ENCODE measurements at places on chromosomes 13 and 19.

DNA sequence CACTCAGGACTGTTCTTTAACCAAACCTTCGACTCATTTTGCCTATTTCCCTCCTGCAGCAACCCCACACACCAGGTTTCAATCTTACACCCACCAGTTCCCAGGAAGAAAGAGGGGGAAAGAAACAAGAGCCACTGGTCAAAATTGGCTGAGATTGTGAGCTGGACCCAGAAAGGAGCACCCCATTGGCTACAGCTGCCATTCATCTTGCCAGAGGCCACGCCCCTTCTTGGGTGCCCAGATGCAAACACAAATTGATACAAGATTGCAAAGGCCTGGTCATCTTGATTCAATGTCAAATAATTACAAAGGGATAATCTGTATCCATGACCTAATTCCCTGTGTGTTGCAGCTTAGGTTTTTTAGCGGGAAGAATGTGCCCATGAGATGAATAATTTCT is 258.4 kb downstream of the LIG4 start:
- DNase-seq, result no peak
- peaks cover 7% of the 10 kb centered on the region for H3K4me1 ChIP-seq
- no peaks in the 10 kb centered on the region for H3K27me3 ChIP-seq
- no peak overlapping the region for H3K27ac ChIP-seq
- no peak overlapping the region for H3K4me3 ChIP-seq
- H3K36me3 ChIP-seq, result no peaks in the 10 kb centered on the region

- DNase-seq, result no peak
- H3K27me3 ChIP-seq, result no peaks in the 10 kb centered on the region
- H3K36me3 ChIP-seq, result peaks cover 35% of the 10 kb centered on the region
- H3K4me3 ChIP-seq, result no peak overlapping the region
- H3K27ac ChIP-seq, result no peak overlapping the region
These were observed 13.2 kb downstream of the SPART start for GRCh38 chr13:36332986-36333385.

DNA sequence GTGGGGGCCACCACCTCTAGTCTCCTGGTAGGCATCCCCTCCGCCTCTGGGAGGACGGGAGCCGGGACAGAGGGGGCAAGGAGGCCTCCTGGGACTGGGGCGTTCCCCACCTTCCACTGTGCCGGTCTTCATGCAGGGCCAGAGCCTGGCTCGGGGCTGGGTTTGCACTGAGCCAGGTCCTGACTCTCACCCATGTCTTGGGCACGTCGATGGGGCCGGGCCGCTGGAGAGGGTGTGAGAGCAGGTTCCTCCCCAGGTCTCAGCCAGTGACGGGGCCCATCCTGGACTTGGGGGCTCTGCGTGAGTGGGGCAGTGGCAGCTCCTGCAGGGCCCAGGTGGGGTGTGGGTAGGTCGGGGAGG is 26.6 kb downstream of the ATP11A start:
- H3K36me3 ChIP-seq, result peaks cover 13% of the 10 kb centered on the region
- H3K4me1 ChIP-seq, result peaks cover 92% of the 10 kb centered on the region
- no peaks in the 10 kb centered on the region for H3K27me3 ChIP-seq
- H3K27ac ChIP-seq, result peak overlapping the region; percentile 76
- DNase-seq, result peak; percentile 9

GRCh38 chr13:21234526-21234925 is 58.1 kb downstream of the MRPL57 start:
- no peak overlapping the region for H3K27ac ChIP-seq
- no peak overlapping the region for H3K4me3 ChIP-seq
- H3K36me3 ChIP-seq, result no peaks in the 10 kb centered on the region
- H3K27me3 ChIP-seq, result no peaks in the 10 kb centered on the region
- H3K4me1 ChIP-seq, result 0 out of 2 replicates have a peak, but pooled peaks cover 4% of the 10 kb centered on the region

GRCh38 chr19:44685877-44686276 is 13.1 kb upstream of the CEACAM16 start:
- H3K4me3 ChIP-seq, result no peak overlapping the region
- no peaks in the 10 kb centered on the region for H3K36me3 ChIP-seq
- no peak overlapping the region for H3K27ac ChIP-seq
- no peak for DNase-seq
- H3K4me1 ChIP-seq, result peaks cover 12% of the 10 kb centered on the region

- no peak overlapping the region for H3K4me3 ChIP-seq
- H3K27ac ChIP-seq, result no peak overlapping the region
- no peaks in the 10 kb centered on the region for H3K36me3 ChIP-seq
- no peak for DNase-seq
These were observed 151.0 kb downstream of the DCT start for GRCh38 chr13:94328381-94329041.

- peak overlapping the region; percentile 70 for H3K27ac ChIP-seq
- no peaks in the 10 kb centered on the region for H3K27me3 ChIP-seq
- H3K4me3 ChIP-seq, result no peak overlapping the region
- peaks cover 3% of the 10 kb centered on the region for H3K4me1 ChIP-seq
- no peak for DNase-seq
These were observed 40.8 kb upstream of the F7 start for GRCh38 chr13:113064534-113065405.

GRCh38 chr13:106744516-106744915 is 176.6 kb upstream of the ARGLU1 start:
- no peak for DNase-seq
- no peak overlapping the region for H3K4me3 ChIP-seq
- no peaks in the 10 kb centered on the region for H3K4me1 ChIP-seq
- H3K27me3 ChIP-seq, result no peaks in the 10 kb centered on the region
- no peak overlapping the region for H3K27ac ChIP-seq

GRCh38 chr13:79723519-79724024 is 242.6 kb downstream of the NDFIP2 start:
- no peak overlapping the region for H3K4me3 ChIP-seq
- H3K27ac ChIP-seq, result no peak overlapping the region
- no peaks in the 10 kb centered on the region for H3K27me3 ChIP-seq
- no peaks in the 10 kb centered on the region for H3K36me3 ChIP-seq
- no peak for DNase-seq
- H3K4me1 ChIP-seq, result peaks cover 5% of the 10 kb centered on the region

DNA sequence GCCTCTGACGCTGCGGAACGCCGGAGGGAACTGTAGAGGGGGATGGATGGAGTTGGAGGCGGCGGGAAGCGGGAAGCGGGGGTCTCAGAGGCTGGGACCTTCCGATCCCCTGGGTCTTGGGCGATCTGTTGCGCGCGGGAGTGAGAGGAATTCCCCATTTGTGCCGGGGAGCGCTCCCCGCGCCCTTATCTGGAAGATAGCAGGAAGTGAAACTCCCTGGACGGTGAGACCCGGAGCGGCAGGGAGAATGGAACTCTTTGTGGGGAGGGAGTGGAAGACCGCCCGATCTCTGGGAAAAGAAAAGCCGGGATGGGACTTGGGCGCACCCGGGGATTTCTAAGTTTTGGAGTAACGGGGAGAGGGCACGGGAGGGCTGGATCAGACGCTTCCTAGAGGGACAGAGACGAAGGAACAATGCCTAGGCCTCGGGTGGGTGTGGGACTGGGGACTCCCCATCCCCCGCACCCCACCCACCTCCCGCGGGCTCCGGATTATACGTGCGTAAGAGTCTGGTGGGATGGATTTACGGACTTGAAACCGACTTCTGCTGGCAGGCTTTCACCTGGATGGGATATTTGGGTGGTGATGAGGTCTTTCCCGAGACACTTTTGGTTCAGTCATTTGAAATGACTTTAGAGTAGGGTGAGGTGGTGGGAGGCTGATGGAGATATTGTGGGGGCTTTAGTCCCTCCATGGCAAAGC is 495 bp downstream of the LSR start:
- no peak for DNase-seq
- peak overlapping the region; percentile 98 for H3K4me3 ChIP-seq
- peaks cover 43% of the 10 kb centered on the region for H3K4me1 ChIP-seq
- H3K36me3 ChIP-seq, result peaks cover 45% of the 10 kb centered on the region
- no peaks in the 10 kb centered on the region for H3K27me3 ChIP-seq

DNA sequence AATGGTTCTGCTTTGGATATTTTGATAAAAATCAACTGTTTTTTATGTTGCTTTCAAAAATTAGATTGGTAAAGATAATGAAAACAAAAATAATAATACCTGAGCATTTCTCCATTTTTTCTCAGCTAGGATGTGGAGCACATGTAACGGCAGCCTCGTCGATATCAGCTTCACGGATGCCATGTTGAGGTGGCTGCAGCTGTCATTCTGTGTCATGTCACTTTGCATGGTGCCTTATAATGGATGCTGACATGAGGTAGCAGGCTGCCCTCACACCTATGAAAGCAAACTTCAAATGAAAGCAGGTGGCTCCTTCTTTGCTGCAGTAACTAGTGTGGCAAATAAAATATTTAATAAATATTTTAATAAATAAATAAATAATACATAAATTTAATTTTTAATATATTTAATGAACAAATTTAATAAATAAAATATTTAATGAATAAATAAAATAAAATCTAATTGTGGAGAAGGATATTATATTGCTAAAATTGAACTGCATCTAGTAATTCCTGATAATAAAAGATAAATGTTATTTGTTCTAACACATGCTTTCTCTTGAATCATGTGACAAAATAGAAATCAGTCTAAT is 955.7 kb upstream of the SLC10A2 start:
- no peaks in the 10 kb centered on the region for H3K4me1 ChIP-seq
- no peaks in the 10 kb centered on the region for H3K36me3 ChIP-seq
- H3K27me3 ChIP-seq, result no peaks in the 10 kb centered on the region
- no peak for DNase-seq
- no peak overlapping the region for H3K4me3 ChIP-seq

DNA sequence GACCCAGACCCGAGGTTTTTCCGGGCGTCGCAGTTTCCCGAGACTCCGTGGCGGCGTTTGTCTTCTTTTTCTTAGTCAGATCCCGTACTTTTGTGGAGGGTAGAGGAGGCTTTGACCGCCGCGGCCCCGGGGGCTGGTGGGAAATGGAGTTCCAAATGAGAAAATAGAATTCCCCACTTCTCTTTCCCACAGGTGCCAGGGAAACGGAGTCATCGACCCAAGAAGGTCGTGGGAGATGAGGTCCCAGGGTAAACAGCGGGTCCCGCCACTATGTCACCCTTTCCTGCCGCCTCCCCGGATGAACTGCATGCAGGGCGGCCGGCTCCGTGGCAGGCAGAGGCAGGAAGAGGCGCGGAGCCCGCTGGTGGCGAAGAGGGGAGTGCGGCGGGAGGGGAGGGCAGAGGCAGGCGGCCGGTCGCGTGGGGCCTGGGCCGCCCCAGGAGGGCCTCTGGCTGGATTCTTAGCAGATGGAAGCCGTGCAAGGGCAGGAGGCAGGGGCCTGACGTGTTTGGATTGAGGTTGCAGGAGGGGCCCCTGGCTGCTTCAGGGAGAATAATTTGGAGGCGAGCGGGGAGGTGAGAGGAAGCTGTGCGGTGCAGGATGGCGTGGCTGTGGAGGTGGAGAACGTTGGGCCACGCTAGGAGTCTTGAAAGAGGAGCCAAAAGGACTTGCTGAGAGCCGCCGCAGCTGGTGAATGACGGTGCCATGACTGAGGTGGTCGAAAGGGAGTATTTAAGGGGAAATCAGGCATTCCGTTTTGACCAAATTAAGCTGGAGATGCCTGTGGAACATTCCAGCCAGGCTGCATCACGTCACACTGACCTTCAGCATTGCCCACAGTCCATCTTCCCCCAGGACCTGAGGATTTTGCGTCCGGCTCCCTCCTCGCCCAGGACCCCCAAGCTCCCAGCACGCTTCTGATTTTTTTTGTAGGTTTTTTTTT is 11.7 kb downstream of the CYTH2 start:
- peak; percentile 44 for DNase-seq
- H3K36me3 ChIP-seq, result peaks cover 6% of the 10 kb centered on the region
- H3K27me3 ChIP-seq, result peaks cover 7% of the 10 kb centered on the region
- peaks cover 23% of the 10 kb centered on the region for H3K4me1 ChIP-seq

GRCh38 chr13:68851026-68851425 is 1256.6 kb upstream of the ATXN8OS start:
- peaks cover 9% of the 10 kb centered on the region for H3K36me3 ChIP-seq
- H3K27me3 ChIP-seq, result no peaks in the 10 kb centered on the region
- DNase-seq, result no peak
- no peak overlapping the region for H3K27ac ChIP-seq
- peaks cover 6% of the 10 kb centered on the region for H3K4me1 ChIP-seq

GRCh38 chr19:18697680-18698079 is 14.2 kb downstream of the CRTC1 start:
- no peaks in the 10 kb centered on the region for H3K36me3 ChIP-seq
- peaks cover 19% of the 10 kb centered on the region for H3K4me1 ChIP-seq
- no peak overlapping the region for H3K4me3 ChIP-seq
- peaks cover 4% of the 10 kb centered on the region for H3K27me3 ChIP-seq
- DNase-seq, result no peak

GRCh38 chr13:59211606-59212005 is 952.1 kb downstream of the DIAPH3 start:
- H3K4me1 ChIP-seq, result peaks cover 5% of the 10 kb centered on the region
- H3K4me3 ChIP-seq, result no peak overlapping the region
- no peaks in the 10 kb centered on the region for H3K36me3 ChIP-seq
- H3K27ac ChIP-seq, result no peak overlapping the region
- H3K27me3 ChIP-seq, result no peaks in the 10 kb centered on the region
- DNase-seq, result no peak

DNA sequence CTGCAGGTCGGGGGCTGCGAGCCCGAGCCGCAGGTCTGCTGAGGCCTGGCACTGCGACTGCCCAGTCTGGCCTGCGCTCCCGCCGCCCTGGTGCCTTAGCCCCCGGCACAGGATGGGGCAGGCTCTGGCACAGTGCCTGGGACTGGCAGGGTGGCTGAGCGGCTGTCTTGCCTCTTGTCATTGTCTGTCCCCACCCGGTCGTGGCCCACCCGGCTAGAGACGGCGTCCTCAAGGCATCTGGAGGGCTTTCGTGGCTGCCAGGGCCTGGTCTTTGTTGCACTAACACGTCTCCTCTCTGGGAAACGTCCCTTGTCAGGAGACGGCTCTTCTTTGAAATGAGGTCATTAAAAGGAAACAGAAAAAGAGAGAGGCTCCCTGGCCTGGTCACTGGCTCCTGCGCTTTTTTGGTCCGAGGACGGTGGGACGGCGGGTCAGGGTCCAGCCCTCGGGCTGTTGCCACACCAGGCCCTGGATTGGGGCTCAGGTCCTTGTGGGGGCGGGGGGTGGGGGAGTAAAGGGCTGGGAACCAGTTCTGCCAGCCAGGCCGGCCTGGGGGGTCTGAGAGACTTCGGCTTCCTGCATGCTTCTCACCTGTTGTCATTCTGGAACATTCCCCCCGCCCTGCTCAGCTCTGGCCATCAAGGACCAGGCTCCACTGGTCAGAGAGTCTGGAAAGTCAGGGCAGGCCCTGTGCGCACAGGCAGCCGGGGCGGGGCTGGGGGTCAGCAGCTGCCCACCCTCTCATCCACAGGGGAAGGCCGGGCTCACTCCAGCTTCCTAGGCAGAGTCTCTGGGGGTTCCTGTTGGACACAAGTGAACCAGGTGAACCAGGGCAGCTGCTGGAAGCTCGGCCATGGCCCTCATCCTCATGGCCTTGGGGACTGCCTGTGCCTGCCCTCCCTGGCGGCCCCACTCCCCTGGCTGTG is 6.2 kb upstream of the ZNF554 start:
- H3K4me3 ChIP-seq, result no peak overlapping the region
- no peaks in the 10 kb centered on the region for H3K4me1 ChIP-seq
- no peak overlapping the region for H3K27ac ChIP-seq
- H3K27me3 ChIP-seq, result no peaks in the 10 kb centered on the region
- H3K36me3 ChIP-seq, result peaks cover 15% of the 10 kb centered on the region
- no peak for DNase-seq

Data from WTC11 (cell line).